ENCODE measurements at places on chromosomes 4 and X. TPM values are rescaled to one million over a fixed set of nuclear protein-coding genes. Genes with fewer than 3 reads are reported as not detected.
A peak's percentile ranks its signal among the peaks of the same experiment; 100 is the strongest.

GRCh38 chr4:25575611-25576010 lies 80.0 kb upstream of the SLC34A2 start:
- DNase-seq, result no peak

GRCh38 chr4:127975121-127975770 lies 10.0 kb downstream of the ABHD18 start:
- DNase-seq, result no peak

- peak; percentile 39 for DNase-seq
Observed at GRCh38 chr4:57184378-57185029, 74.3 kb upstream of the IGFBP7 start.

DNA sequence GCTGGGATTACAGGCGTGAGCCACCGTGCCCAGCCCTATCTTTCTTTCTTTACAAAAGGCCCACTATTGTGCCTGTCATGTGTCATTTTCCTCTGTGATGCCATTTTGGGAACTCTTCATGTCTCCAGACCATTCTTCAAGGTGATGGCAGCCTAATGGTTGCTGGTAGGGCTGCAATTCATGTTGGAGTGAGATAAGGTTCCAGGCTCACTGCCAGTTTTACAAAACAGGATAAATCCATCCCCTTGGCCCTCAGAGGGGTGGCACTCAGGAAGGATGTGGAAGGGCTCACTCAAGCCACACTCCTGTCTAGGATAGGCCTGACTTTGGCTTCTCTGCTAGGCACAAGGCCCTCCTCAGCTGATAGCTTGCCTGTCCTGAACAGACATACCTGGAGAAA lies 3.8 kb downstream of the TCEAL9 start:
- DNase-seq, result no peak

GRCh38 chr4:78799551-78800495 lies 23.7 kb downstream of the BMP2K start:
- DNase-seq, result no peak

- DNase-seq, result no peak
Observed at GRCh38 chr4:87677731-87678130, 27.7 kb downstream of the DMP1 start.

- no peak for DNase-seq
Observed at GRCh38 chr4:158823461-158823873, 54.6 kb downstream of the FNIP2 start.

- no peak for DNase-seq
Observed at GRCh38 chr4:30802622-30803323, 82.6 kb downstream of the PCDH7 start.

GRCh38 chrX:153802513-153803045 lies 8.1 kb downstream of the SSR4 start:
- DNase-seq, result no peak

DNA sequence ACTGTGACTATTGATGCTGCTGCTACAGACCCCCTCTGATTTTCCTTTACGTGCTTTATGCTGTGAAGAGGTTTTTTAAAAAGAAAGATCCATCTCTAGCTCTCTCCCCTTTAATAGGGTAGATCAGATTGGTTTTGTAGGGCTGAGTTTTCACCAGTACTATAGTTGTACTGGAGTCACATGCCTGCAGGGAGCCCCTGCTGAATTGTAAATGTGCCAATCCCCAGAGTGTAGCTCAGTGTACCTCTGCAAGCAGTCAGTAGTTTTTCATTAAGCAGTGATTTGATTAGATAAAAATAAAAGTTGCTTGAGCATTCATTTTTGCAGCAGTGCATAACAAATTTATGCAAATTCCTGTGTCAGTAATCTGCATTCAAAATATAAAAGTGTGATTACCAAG lies 179.2 kb downstream of the IL1RAPL2 start:
- no peak for DNase-seq

- no peak for DNase-seq
Observed at GRCh38 chr4:107791902-107792301, 32.8 kb upstream of the SGMS2 start.

DNA sequence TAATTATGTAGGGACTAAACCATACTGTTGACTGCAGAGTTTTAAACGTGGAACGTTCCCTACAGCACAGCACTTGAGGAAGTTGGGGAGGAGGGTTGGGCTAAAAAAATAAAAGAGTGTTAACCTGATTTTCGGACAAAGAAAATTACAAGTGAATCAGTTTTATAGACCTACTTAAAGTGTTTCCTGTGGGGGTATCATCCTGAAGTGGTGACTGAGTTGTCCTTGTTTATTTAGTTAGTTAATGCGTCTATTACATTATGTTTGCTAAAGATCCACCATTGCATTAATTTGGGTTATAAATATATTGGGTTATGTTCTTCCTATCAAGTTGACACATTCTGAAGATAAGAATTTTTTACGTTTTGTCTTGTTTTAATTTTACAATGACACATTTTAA lies 14.7 kb downstream of the UNC5C start:
- no peak for DNase-seq

GRCh38 chrX:68686097-68686977 lies 38.9 kb downstream of the STARD8 start:
- no peak for DNase-seq

- no peak for DNase-seq
Observed at GRCh38 chr4:23654791-23655190, 235.1 kb downstream of the PPARGC1A start.

GRCh38 chrX:102849396-102849795 lies 87.7 kb upstream of the RAB40AL start:
- no peak for DNase-seq

- no peak for DNase-seq
Observed at GRCh38 chr4:7044137-7044930, 1.2 kb downstream of the TADA2B start.

DNA sequence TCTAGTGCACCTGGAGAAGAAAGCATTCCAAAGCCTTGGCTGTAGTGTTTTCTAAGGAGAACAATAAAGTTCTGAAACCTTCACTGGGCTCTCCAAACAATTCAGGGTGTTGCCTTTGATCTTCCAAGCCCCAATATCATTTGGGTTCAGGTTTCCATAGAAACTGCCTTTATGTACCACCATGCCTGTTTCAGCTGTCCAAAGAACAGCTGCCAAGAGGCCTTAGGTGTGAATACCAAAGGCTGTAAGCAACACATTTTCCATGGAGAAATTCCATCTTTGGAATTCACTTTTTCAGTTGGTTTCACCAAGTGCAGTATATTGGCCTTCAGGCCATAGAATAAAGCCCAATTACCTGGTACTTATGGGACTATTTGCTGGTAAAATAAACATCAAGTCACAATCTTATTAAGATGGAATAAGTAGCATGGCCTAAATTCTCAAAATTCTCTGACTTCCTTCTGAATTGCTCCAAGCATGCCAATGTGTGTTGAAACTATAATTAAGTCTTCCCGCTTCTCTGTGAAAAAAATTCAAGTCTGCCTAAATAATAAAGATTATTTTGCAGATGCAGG lies 61.9 kb downstream of the COX18 start:
- no peak for DNase-seq

- no peak for DNase-seq
Observed at GRCh38 chr4:19349416-19349815, 902.3 kb upstream of the SLIT2 start.

DNA sequence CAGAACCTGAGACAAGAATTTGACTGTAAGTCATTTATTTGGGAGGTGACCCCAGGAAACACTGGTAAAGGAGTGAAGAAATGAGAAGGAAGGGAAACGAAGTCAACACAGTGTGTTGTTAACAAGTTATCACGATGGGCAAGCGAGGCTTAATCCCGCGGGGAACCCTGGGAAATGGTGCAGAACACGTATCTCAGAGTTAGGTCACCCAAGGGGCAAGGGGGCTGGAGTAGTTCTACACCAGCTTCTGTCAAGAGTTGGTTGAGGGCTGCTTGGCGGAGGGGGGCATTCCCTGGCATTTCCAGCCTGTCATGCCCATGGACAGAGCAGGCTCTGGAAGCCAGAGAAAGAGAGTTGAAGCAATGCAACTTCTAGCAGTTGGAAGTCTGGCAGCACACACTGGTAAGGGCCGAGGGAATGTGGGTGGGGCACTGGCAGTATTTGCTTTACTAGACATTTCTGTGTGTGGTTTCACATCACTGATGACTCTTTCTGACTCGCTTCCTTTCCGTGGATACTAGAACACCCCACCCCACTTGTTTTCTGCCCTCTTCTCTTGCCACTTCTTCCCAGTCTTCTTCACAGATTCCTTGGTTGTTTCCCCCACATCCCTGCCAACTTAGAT lies 52.2 kb upstream of the ADGRG2 start:
- DNase-seq, result no peak

DNA sequence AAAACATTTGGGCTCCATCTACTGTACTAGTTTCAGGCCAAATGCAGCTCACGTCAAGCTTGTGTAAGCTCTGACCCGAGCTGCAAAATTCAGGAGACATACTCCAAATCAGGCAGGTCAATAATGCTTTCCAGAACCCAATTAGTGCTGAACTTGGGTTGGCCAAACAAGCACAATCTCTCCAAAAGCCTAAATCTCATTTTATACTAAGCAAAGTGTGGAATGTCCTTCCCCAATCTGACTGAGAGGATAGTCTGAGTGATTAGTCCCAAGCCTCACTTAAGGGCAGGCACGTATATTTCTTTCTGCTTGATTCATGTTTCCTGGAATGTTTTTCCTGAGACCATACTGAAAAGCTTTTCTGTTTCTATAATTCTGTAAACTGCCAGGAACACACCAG lies 79.9 kb downstream of the NKX6-1 start:
- DNase-seq, result no peak

DNA sequence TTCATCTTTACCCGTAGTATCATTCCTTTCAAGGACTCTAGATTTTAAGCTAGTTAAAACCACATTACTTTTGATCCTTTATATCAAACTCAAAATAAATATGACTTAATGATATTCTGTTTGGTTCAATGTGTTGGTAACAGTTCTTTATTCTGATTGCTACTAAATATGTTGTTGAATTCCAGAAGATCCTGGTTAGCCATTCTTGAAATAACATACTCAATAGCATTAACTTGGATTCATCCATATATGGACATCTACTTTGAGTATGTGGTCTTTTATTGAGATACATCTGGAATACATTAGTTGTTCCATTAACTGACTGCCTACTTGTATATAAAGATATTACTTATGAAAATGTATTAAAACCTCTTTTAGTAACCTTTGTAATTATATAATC lies 27.5 kb upstream of the PCDH18 start:
- no peak for DNase-seq

DNA sequence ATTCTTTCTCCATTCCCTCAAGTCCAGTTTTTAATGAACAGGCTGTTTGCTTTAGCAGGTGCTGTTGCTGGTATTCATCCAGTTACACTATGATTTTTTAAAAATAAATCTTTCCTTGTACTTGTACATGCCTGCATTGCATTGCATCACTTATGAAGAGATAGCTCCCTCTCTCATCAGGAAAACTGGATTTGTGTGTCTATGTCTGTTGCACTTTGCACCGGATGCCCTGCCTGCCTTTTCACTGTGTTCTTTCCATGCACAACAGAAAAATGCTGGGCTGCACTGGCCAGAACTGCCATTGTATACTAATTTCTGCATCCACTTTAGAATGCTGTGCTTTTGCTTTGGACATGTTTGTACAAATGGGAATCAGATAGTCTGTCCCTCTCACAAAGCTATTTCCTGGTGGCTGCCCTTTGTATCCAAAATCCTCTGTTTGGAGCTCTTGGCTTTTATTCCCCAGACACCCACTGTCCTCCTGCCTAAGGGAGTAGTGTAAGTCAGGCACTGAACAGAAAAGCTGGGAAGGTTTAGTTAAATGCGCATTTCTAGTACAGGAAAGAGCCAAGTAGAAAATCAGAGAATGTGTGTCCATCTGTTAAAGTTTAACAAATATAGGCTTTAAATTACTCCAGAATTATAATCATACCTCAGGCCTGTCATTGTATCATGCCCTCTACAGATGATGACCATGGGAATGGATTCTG lies 119.1 kb downstream of the MBNL3 start:
- DNase-seq, result no peak

DNA sequence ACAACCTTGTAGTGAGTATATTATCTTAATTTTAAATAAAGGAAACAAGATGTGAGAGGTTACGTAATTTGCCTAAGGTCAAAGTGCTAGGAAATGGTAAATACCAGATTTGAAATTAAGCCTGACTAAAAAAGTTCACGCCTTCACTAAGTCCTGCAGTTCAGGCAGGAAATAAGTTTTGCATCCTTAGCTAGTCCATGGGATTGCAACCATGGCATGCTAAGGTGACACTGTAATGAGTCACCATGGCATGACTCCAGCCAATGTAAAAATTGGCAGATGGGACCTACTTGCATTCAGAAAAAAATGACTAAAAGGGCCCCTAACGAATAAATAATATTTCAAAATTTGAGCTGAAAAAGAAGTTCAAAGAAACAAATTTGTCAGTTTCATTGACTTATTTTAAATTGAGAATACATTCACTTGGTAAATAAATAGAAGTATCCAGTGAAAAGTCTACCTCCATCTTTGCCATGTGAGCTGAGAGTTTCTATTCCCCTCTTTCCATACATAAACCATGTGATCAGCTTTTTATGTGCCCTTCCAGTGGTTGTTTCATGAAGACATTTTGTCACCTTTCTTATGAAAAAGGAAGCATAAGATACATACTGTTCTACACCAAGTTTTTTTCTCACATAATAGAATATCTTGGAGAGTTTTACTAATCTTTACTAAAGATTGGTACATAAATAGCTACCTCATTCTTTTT lies 72.4 kb downstream of the ANKRD50 start:
- no peak for DNase-seq

DNA sequence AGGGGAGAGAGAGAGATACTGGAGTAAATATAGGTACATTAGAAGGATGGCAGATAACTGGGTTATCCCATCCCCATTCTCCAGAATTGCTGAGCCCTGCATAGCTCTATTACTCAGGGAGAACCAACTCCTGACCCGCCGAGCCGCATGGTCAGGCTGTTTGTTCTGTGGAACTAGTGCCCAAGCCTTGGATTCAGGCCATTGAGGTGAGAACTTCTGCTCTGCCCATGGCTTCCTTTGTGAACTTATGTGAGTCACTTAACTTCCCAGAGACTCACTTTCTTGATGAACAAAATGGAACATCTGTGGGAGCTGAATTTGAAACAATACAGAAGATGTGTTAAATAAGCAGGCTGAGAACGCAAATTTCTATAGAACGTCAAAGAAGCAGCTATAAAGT lies 54.2 kb downstream of the SPATA18 start:
- no peak for DNase-seq

GRCh38 chr4:12770351-12770750 lies 713.8 kb downstream of the RAB28 start:
- DNase-seq, result no peak

Gene JADE1
- total RNA-seq, result 35.5 TPM

Gene LRRC66
- total RNA-seq, result 1.0 TPM

Gene USP17L17
- not detected for total RNA-seq

Gene MAGEA2
- total RNA-seq, result not detected

Gene ATP1B4
- not detected for total RNA-seq

Gene TNIP3
- 1.2 TPM for total RNA-seq

Gene USP17L21
- not detected for total RNA-seq

Gene PORCN
- 26.2 TPM for total RNA-seq

Gene NAP1L3
- 158 TPM for total RNA-seq

Gene FRMD7
- total RNA-seq, result not detected

Gene SPANXA2
- not detected for total RNA-seq

Gene IRS4
- total RNA-seq, result 1.8 TPM

Gene NR3C2
- total RNA-seq, result 46.3 TPM

Gene GPR173
- total RNA-seq, result 16.2 TPM

Gene CTSO
- 12.3 TPM for total RNA-seq
